ENCODE measurements at places on chromosomes 12 and 14.

- DNase-seq = no peak
Observed at GRCh38 chr14:61547186-61548069, 147.9 kb upstream of the HIF1A start.

DNA sequence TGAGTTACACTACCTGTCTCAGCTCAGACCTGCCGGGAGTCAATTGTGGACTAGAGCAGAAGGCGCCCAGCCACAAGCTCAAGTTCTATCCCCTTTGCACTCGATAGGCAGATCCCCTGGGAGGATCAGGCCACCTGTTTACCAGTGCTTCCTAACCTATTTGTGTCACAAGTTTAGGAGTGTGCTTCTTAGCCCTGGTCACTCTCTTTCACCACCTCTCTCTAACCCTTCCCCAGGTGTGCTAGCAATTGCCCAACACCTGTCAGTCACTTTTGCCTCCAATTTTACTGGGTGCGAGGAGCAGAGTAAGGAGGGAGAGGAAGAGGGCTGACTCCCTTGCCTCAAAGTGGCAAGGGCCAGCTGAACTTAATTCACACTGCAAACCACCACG is 745 bp upstream of the NAA30 start:
- DNase-seq = no peak

DNA sequence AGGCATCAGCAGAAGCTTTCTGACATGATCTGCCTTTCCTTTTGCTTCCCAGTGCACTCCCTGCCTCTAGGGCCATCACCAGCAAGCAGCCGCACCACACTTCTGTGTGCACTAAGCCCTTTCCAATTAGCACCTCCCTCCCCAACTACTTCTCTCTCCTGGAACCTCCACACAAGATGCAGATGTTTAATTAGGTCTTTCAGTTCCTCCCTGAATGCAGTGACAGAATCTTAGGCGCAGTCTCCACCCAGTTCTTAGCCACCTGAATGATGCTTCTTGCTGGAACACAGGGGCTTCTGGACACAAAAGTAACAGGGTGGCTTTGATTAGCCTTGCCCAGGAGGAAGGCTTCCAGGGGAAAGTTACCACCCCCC is 32.9 kb downstream of the NIN start:
- DNase-seq = no peak

- DNase-seq = no peak
Observed at GRCh38 chr12:94362653-94363052, 97.0 kb downstream of the CEP83 start.

DNA sequence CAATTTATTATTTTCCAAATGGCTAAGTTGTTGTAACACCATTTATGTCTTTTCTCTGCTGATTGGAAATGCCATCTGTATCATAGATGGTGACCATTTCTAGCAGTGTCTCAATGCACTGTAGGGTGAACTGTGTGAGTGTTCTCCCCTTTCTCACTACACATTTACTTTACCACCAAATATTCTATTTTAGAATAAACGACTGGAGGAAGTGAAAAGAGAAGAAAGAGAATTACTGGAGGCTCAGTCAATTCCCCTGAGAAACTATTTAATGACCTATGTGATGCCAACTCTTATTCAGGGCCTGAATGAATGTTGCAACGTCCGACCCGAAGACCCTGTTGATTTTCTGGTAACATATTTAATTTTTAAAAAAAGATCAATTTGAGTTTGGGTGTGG is 15.5 kb upstream of the PAPOLA start:
- DNase-seq = no peak

Measured in activated CD8-positive, alpha-beta memory T cell treated with anti-CD3 and anti-CD28 coated beads for 24 hours (primary cell).